ENCODE measurements at places on chromosomes 12 and 14.

GRCh38 chr12:92938638-92939037, 9.5 kb upstream of the EEA1 start:
- no peak for DNase-seq

- DNase-seq, result no peak
Measured at GRCh38 chr12:30067146-30067545, 283.4 kb upstream of the TMTC1 start.

DNA sequence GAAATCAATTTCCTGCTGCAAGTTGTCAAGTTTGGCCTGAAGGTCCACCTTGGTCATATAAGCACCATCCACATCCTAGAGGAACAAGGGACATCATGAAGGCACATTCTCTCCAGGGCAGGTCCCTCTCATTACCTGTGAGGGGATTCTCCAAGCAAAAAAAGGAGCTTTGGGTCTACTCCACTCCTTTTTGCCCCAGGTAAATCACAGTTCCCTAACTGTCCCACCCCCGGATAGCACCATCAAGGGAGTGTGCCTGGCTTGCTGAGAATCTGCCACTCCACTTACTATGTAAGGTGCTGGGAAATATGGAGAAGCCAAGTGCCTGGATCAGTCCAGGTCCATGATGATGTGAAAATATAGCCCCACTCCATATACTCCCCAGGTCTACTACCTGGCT, 2.5 kb downstream of the KRT1 start:
- no peak for DNase-seq

DNA sequence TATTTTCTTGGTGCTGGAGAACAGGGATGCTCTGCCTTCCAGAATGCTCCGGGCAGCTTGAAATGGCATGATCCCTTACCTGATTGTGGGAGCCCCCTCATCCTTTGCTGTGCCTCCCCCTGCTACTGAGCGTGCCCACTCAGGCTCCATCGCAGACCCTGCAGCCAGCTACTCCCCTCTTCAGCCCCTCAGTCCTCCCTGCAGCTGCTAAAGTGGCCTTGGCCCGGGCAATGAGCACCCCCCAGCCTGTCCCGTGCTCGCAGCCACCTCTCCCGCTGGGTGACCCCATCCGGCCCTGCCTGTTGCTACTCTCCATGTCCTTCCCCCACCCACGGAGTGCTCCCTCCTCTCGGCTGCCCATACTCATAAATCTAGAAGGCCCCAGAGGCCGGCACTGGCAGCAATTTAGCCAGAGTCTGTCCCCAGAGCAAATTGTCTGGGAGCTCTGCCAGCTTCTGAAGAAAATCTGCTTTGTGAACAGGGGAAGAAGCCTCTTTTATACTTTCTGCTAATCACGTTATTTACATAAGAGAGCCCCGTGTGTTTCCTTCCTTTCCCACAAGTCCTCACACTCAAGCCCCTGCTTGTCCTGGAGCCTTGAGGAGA, 143.7 kb upstream of the FRMD6 start:
- DNase-seq, result no peak
